ENCODE measurements at places on chromosomes 1 and 21.

DNA sequence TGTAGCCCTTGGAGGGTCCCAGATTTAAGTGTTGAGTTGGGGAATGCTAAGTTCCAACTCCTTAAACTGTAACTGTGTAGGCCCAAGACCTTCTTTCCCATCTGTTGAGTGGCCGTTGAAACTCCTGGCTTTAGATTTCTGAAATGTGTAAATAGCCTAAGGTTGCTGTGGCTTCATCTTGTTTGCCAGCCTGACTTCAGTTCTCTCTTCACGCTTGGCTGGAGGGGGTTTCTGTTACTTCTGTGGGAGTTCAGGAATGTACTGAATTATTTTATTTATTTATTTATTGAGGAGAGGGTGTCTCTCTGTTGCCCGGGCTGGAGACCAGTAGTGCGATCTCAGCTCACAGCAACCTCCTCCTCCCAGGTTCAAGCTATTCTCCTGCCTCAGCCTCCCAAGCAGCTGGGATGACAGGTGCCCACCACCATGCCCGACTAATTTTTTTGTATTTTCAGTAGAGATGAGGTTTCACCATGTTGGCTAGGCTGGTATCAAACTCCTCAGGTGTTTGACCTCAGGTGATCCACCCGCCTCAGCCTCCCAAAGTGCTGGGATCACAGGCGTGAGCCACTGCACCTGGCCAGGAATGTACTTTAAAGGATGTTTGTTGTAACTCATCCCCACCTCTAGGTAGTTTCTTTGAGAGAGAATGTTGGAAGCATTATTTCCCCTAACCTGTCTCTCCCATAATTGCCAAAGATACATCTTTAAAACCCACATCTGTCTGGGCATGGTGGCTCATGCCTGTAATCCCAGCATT lies 5.9 kb downstream of the TTC39A start:
- no peak for DNase-seq

- no peak for DNase-seq
These were observed 39.7 kb downstream of the MRAP start for GRCh38 chr21:32338209-32338921.

- no peak for DNase-seq
These were observed 1356.3 kb downstream of the KCNT2 start for GRCh38 chr1:195251900-195252299.

DNA sequence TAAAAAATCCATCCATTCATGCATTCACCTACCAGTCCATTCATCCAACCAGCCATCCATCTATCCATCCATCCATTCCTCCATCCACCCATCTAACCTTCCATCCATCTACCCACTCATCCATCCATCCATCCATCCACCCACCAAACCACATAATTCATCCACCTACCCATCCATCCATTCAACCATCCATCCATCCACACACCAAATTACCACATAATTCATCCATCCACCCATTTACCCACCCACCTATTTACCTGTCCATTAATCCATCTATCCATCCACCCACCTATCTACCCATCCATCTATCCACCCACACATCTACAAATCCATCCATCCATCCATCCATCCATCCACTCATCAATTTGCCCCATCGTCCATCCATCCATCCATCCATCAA lies 71.4 kb downstream of the CLIC6 start:
- no peak for DNase-seq

DNA sequence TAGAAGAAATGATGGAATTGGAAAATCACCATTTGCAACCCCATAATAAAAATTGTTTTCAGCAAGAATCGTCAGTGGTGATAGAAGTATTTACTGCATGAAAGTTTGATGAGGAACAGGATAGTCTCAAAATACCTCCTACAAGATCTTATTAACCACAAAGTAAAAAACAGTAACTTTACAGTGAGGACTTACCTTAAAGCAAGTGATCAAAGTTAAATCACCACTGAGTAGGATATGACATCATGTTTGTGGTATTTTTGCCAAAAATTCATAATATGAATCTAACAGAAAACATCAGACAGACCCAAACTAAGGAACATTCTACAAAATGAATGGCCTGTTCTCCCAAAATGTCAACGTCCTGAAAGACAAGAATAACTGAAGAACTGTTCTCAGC lies 19.9 kb downstream of the ALDH9A1 start:
- no peak for DNase-seq

- DNase-seq, result no peak
These were observed 101.1 kb downstream of the ADARB1 start for GRCh38 chr21:45175326-45176095.

- DNase-seq, result no peak
These were observed 23.0 kb downstream of the RCAN3 start for GRCh38 chr1:24525606-24526005.

- DNase-seq, result no peak
These were observed 5.6 kb upstream of the KPRP start for GRCh38 chr1:152752225-152752624.

GRCh38 chr1:66331658-66332547 lies 202.1 kb upstream of the SGIP1 start:
- no peak for DNase-seq

GRCh38 chr1:54401799-54402198 lies 4.4 kb downstream of the SSBP3 start:
- no peak for DNase-seq

DNA sequence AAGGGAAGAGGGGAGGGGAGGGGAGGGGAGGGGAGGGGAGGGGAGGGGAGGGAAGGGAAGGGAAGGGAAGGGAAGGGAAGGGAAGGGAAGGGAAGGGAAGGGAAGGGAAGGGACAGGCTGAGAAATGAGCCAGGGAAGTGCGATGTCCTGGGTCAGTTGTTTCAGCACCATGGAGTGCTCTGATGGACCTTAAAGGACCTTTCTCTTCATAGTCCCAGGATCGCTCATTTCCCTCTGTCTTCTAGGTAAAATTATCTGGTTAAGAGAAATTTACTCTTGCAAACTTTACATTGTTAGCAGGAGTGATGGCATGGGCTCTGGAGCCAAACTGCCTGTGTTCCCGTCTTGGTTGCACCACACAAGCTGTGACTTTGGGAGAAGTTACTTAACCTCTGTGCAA lies 357.8 kb downstream of the MATN1 start:
- no peak for DNase-seq

- DNase-seq, result no peak
These were observed at the start of gene ACTL8 for GRCh38 chr1:17755120-17755519. Gene ACTL8, plus strand, starts transcription at chr1:17755333. Its CDS starts 67,676 bp downstream, at chr1:17823009.

- no peak for DNase-seq
These were observed 151.7 kb downstream of the FASLG start for GRCh38 chr1:172810480-172811175.

DNA sequence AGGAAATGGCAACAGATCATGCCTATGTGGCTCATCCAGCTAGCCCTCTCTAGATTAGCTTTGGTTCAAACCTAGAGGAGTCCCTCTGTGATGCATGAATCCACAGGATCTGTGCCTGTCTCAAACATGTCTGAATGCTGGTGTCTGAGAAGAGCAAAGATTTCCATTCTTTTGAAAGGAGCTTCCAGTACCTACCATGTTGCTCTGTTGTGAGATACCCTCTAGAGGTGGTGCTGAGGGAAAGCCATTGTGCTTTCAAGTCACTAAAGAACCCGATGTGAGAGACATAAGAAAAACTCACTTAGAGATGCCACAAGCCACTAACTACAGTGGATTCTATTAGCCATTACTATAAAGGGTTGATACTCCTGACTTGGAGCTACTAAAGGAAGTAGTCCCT lies 103.6 kb downstream of the LRRC40 start:
- no peak for DNase-seq

DNA sequence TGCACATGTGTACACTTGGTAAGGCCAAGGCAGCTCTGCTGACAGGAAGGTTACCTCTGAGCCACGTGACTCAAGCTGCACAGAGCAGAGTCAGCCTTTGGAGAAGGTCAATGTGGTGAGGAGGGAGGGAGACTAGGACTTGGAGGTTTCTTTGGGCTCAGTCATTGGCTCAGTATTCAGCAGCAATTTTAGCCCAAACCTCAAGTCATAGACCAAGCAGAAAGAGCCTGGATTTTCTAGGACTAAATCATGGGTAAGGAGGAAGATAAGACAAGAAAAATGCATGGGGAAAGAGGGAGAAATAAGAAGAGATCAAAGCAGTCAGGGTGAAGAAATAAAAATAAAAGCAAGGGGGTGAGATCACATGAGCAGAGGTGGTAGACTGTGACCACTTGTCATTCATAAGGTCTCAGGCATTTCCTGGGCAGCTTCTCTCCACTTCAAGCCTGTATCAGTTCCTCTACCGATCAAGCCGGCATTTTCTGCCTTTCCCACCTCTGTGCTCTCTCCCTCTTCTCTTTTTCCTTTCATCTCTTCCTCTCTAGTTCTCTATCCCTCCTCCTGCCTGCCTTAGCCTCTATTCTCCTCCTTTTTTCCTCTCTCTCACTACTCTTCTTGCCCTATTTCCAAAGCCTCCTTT lies 51.7 kb upstream of the DUSP10 start:
- no peak for DNase-seq

DNA sequence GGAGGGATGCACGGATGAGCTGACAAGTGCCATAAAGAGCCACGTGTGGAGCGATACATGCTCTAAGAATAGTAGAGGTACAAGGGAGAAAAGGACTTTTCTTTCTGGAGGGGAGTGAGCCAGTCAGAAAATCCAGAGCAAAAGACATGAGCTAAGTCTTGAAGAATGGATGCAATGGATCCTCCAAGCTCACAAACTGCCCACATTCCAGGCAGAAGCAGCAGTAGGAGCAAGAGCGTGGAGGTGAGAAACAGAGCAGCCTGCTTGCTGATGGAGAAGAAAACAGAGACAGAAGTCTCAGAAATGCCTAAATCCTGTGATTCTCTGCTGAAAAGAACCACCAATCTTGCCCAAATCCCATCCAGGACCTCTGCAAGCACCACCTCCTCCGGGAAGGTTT lies 78.2 kb upstream of the RALGPS2 start:
- DNase-seq, result no peak

DNA sequence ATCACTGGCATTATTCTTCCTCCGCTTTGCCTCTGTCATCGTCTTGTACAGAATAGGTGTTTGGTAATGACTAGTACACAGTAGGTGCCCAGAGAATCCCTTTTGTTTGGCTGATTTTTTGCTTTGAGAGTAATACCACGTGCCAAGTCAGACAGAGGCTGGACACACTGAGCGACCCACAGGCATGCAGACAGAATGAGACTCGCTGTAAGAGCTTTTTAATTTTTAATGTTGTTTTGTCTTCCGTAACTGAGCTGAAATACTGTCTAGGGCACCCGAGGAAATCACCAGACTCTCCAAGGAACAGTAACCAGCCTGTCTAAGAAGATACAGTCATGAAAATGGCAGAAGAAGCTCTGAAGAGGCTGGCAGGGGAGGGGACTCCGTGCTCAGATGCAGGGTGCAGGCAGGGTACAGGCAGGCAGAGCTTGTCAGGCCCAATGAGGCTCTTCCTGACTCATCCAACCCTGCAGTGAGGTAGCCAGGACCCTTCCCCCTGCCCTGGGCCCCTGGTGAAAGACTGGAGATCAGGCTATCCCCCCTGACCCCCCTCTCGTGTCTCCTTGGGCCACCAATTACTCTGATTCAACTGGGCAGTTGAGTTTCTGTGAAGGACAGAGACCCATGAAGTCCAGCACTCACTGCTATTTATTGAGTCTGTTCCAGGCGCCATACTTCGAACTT lies 60.1 kb upstream of the ECE1 start:
- DNase-seq, result no peak

- DNase-seq, result no peak
These were observed 54.3 kb downstream of the LRRC8C start for GRCh38 chr1:89687254-89687653.

DNA sequence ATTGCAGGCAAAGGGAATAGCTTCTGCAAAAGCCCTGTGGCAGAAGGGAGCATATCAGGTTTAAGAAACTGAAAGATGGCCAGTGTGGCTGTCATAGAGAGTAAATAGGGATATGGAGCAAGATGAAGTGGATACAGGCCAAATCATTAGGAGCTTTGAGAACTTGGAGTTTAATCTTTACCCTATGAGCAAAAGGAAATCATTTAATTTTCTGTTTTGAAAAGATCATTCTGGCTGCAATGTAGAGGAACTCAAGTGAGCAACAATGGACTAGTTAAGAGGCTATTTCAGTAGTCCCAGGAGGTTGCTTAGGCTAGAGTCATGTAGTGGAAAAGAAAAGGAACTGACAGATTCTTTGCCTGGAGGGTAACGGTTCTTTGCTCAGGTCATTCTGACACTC lies 47.2 kb downstream of the RAP1A start:
- DNase-seq, result no peak

- no peak for DNase-seq
These were observed 62.5 kb downstream of the ASH1L start for GRCh38 chr1:155499953-155500639.

GRCh38 chr1:246583448-246584185 lies 17.4 kb downstream of the CNST start:
- DNase-seq, result no peak

GRCh38 chr1:213464786-213465460 lies 413.9 kb downstream of the RPS6KC1 start:
- no peak for DNase-seq

Data from stimulated activated CD8-positive, alpha-beta memory T cell treated with anti-CD3 and anti-CD28 coated beads, Interleukin-7, amount 100 ng/mL, for 24 hours (primary cell).